Astrocyte (in vitro differentiated cells and primary cell): ENCODE measurements at places on chromosomes 12 and 14.

GRCh38 chr14:71190770-71191374 lies 283.6 kb downstream of the PCNX1 start:
- no peak for DNase-seq

DNA sequence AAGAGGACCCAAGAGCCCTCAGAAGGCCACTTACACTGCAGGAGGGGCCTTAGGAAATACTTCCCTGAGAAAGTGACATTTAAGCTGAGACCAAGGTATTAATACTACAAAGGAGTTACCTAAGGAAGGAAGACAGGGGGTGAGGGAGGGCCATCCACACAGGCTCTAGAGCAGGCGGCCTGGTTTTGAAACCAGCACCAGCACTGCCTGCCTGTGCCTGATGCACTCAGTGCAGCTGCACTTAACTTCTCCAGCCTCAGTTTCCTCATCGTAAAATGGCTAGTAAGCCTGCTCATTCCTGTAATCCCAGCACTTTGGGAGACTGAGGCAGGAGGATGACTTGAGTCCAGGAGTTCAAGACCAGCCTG lies 45.5 kb upstream of the PLEKHG6 start:
- DNase-seq, result no peak

- DNase-seq, result no peak
These were observed 67.9 kb downstream of the DPF3 start for GRCh38 chr14:72826039-72826438.

DNA sequence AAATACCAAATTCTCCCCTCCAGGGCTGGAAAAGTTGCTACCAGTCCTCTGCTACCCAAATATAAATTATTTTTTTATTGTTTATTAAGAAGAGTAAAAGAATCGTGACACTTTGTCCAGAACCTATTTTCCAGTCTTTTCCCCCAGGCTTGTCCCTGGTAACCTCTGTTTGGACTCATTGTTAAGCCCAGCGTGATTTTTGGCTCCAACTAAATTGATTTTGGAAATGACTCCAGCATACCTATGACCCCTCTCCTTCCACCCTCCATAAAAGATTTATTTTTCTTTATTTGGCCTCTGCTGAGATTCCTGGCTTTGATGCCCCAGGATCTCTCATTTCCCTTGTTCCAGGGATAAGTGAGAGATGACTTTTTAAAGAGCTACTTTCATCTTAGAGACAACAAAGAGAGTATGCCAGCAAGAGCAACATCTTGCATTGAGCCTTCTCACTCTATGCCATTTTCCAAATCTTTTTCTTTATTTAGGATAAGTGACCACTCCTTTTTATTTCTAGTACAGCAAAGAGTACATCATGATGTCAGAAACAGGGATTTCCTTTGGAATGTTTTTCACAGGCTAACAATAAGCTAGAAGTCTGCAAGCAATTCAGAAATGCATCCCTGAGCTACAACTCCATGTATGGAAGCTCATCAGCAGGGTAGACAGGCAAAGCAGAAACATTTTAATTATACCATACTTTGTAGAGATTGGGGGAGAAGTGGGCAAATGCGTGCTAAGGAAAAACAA lies 75.8 kb downstream of the DAD1 start:
- DNase-seq, result no peak

GRCh38 chr12:104906695-104907094 lies 51.4 kb downstream of the SLC41A2 start:
- DNase-seq, result no peak
